ENCODE measurements at places on chromosomes 5 and 9. TPM values are rescaled to one million over a fixed set of nuclear protein-coding genes. Genes with fewer than 3 reads are reported as not detected.

C9orf43 gene
- 2.3 TPM for total RNA-seq

DNA sequence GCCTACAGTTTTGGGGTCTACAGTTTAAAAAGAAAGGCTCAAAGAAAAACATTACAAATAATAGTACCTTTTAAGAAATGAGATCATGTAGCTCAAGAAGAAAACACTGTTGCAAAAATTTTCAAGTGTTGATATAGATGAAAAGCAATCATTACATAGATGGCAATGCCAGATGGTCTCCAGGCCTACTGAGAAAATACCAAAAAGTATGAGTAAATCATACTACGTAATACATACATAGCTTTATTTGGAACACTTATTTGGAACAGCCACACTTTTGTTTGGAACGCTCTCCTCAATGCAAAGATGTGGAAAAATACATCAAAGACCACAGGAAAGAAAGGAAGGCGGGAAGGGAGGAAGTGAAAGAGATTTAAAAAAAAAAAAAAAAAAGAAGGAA is 44.1 kb downstream of the MARCHF11 start:
- DNase-seq, result no peak
- H3K4me3 ChIP-seq, result no peak overlapping the region
- H3K36me3 ChIP-seq, result no peaks in the 10 kb centered on the region
- H3K27me3 ChIP-seq, result no peaks in the 10 kb centered on the region

- no peak overlapping the region for H3K4me3 ChIP-seq
- no peaks in the 10 kb centered on the region for H3K4me1 ChIP-seq
- no peaks in the 10 kb centered on the region for H3K27me3 ChIP-seq
- no peaks in the 10 kb centered on the region for H3K36me3 ChIP-seq
These were observed 868.0 kb upstream of the CTNND2 start for GRCh38 chr5:12772276-12772675.

- no peaks in the 10 kb centered on the region for H3K36me3 ChIP-seq
- no peaks in the 10 kb centered on the region for H3K27me3 ChIP-seq
- peaks cover 15% of the 10 kb centered on the region for H3K4me1 ChIP-seq
- H3K4me3 ChIP-seq, result no peak overlapping the region
- H3K27ac ChIP-seq, result no peak overlapping the region
These were observed 30.3 kb downstream of the FAM240B start for GRCh38 chr9:38689678-38690077.

PBX3 gene
- total RNA-seq, result 293 TPM

CDC42SE2 gene
- total RNA-seq, result 14.1 TPM

RNF183 gene
- 0.06 TPM for total RNA-seq

DNA sequence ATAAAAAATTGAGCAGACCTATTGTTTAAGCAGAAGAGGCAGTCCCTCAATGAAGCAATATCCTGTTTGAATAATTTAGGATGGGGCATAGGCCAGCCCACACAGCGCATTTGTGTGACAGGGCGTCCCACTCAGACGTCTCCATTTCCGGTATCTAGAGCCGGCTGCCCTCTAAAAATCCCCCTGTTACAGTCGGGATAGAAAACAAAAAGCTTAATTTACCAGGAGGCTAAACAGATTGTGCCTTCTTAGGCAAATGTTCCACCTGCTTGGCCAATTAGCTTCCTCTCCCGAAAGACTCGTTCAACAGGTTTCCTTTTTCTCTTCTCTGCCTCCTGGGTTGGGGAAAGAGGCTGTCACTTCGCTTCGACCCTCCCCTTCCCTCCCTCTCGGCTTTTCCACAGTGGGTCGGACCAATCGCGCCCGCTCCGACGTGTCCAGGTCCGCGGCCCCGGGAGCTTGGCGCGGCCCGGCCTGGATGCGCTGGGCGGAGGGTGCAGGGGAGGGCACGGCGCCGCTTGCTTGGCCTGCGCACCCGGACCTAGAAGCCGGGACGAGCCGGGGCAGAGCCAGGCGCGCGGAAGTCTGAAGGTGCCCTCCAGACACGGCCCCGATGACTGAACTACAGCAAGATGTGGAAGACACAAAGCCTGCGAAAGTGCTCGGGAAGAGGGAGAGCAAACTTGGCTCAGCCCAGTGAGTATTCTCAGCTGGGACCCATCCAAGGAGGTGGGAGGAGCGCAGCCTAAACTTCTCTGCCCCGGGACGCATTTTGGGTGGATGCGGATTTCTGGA is at the start of gene GRAMD2B:
Gene GRAMD2B (plus strand): TSS at position 416 of the 795 bp plus-strand sequence. CDS start 198 bp downstream, at position 614.
- H3K36me3 ChIP-seq, result no peaks in the 10 kb centered on the region
- DNase-seq, result peak; percentile 93
- peak within 1 kb of the TSS; percentile 58 for H3K27ac ChIP-seq
- peak within 1 kb of the TSS; percentile 54 for H3K4me3 ChIP-seq
- H3K4me1 ChIP-seq, result peaks cover 6% of the 10 kb centered on the region

GRCh38 chr9:27117489-27118135 is 8.6 kb downstream of the TEK start:
- no peak overlapping the region for H3K4me3 ChIP-seq
- H3K27me3 ChIP-seq, result no peaks in the 10 kb centered on the region
- DNase-seq, result peak; percentile 72

GRCh38 chr5:156019571-156020180 is 307.3 kb upstream of the SGCD start:
- no peaks in the 10 kb centered on the region for H3K4me1 ChIP-seq
- no peak for DNase-seq
- no peak overlapping the region for H3K4me3 ChIP-seq
- no peaks in the 10 kb centered on the region for H3K36me3 ChIP-seq
- no peak overlapping the region for H3K27ac ChIP-seq
- H3K27me3 ChIP-seq, result no peaks in the 10 kb centered on the region

DNA sequence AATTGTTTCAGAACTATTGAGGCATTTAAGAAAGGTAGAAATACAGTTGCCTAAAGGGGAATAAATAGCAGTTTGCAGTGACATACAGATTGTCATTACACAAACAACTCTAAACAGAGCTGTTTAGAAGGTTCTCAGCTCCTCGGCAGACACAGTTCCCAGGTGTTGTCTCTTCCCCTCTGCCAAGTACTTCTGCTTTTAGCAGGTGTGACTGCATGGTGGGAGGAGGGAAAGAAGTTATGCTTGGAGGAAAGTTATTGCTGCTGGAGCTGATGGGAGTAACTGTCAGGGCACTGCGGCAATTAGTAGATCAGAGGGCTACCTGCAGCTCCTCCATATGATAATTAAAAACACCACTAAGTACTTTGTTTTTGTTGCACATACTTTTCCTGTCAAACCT is 14.5 kb downstream of the EDIL3 start:
- H3K4me3 ChIP-seq, result no peak overlapping the region
- H3K4me1 ChIP-seq, result no peaks in the 10 kb centered on the region
- no peaks in the 10 kb centered on the region for H3K36me3 ChIP-seq
- no peak for DNase-seq
- no peak overlapping the region for H3K27ac ChIP-seq

GRCh38 chr5:17412760-17413671 is 85.0 kb upstream of the TAF11L2 start:
- H3K27me3 ChIP-seq, result no peaks in the 10 kb centered on the region
- no peaks in the 10 kb centered on the region for H3K36me3 ChIP-seq
- no peak overlapping the region for H3K27ac ChIP-seq

DNA sequence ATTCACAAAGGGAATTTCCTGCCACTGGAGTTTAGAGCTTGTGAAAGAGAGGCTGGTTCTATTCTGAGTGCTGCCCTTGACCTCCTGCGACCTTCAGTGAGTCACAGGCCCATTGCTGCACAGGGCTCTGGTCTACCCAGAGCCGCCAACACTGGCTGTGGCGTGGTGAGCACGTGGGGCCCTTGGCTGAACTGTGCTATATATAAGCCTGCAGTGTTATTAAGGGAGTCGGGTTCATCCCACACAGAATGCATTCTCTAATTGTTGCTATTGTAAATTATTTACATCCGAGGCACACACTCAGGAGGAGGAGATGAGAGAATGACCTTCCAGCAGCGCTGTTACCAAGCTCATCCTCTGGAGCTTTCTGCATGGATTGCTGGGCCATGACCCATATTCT is 47.1 kb downstream of the BRINP1 start:
- no peaks in the 10 kb centered on the region for H3K36me3 ChIP-seq
- no peak overlapping the region for H3K4me3 ChIP-seq
- no peaks in the 10 kb centered on the region for H3K27me3 ChIP-seq
- H3K27ac ChIP-seq, result peak overlapping the region; percentile 67
- H3K4me1 ChIP-seq, result peaks cover 13% of the 10 kb centered on the region
- peak; percentile 74 for DNase-seq

DNA sequence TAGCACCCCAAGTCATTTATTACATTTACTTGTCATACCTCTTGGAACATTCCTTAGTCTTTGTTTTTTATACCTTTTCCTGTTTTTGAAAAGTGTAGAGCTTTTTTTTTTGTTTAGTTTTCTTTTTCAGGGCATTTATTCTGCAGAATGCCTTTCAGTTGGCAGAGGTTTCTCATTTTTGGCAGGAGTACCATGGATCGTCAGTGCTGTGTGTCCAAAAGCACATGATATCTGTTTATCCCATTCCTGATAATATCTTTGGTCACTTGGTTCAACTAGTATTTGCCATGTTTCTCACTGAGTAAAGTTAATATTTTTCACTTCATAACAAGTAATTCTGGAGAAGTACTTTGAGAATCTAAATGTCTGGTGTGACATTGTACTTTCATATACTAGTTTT is 10.7 kb downstream of the OGN start:
- DNase-seq, result no peak
- H3K4me1 ChIP-seq, result no peaks in the 10 kb centered on the region
- H3K4me3 ChIP-seq, result no peak overlapping the region
- H3K27me3 ChIP-seq, result no peaks in the 10 kb centered on the region
- no peaks in the 10 kb centered on the region for H3K36me3 ChIP-seq

DNA sequence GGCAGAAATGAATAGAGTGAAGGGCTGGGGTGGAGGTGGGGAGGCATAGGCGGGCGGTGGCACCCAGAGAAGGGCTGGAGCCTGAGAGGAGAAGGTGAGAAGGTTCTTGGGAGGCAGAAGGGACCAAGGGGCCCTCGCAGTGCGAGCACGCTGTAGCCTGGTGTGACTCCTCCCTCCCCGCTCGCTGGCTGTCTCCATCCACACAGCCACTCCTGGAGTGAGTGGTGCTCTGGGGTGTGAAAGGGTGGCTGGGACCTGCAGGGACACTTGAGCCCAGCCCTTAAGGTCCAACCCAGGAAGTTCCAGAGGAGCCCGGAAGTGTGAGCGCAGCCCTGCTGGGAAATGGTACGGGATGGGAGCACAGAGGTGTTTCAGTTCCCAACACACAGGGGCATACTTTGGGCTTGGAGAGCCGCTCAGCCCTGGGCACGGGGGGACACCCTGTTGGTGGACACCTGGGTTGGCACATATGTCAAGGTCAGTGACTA is 9.3 kb upstream of the SCGB3A1 start:
- no peaks in the 10 kb centered on the region for H3K4me1 ChIP-seq
- no peak for DNase-seq
- H3K27ac ChIP-seq, result no peak overlapping the region
- no peaks in the 10 kb centered on the region for H3K36me3 ChIP-seq
- H3K4me3 ChIP-seq, result no peak overlapping the region

GPR150 gene
- total RNA-seq, result 0.57 TPM

- no peak for DNase-seq
- peaks cover 1% of the 10 kb centered on the region for H3K4me1 ChIP-seq
- H3K36me3 ChIP-seq, result no peaks in the 10 kb centered on the region
- H3K27ac ChIP-seq, result no peak overlapping the region
- H3K27me3 ChIP-seq, result no peaks in the 10 kb centered on the region
These were observed 7.6 kb downstream of the TTC39B start for GRCh38 chr9:15299374-15299939.

WDR38 gene
- total RNA-seq, result not detected

POU5F2 gene
- 0.35 TPM for total RNA-seq

DNA sequence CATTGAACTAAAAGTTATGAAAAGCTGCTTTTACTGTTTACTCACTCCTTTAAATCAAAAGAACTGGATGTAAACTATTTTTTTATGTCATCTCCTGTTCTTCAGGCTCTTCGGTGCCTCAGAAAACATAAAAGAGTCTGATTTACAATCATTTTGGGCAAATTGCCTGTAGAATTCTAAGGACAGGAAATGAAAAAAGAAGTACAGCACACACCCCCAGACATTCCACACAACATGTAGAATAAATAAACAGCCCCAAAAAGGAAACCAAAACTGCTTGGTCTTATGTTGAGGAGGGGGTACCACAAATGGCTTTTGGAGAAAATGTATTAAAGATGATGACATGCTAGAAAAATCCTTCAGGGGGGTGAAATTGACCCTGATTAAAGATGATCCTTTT is 57.2 kb downstream of the ITGA1 start:
- H3K4me1 ChIP-seq, result no peaks in the 10 kb centered on the region
- no peak for DNase-seq
- H3K27me3 ChIP-seq, result no peaks in the 10 kb centered on the region
- no peak overlapping the region for H3K27ac ChIP-seq
- H3K36me3 ChIP-seq, result no peaks in the 10 kb centered on the region
- H3K4me3 ChIP-seq, result no peak overlapping the region

GRCh38 chr5:178207183-178207916 is 3.0 kb downstream of the HNRNPAB start:
- H3K36me3 ChIP-seq, result peaks cover 60% of the 10 kb centered on the region
- H3K4me3 ChIP-seq, result no peak overlapping the region
- DNase-seq, result no peak
- H3K27ac ChIP-seq, result peak overlapping the region; percentile 58

DNA sequence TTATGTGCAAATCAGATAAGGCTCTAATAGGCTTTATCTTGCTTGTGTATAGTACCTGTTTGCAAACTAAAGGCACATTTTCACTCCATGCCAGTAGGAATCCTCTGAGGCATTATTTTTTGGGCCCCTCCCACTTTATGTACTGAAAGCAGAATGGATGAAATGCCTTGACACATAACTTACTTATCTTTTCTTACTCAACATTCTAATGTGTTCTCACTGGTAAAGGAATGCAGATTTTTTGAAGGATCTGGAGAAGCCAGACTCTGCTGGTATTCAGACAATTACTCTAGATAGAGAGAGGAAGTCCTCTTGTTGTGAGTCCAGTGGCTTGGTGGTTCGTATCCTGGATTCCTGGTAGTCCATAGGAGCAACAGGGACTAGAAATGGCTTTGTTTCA is 336.7 kb downstream of the CCDC171 start:
- no peak overlapping the region for H3K4me3 ChIP-seq
- DNase-seq, result peak; percentile 86
- no peaks in the 10 kb centered on the region for H3K27me3 ChIP-seq

DNA sequence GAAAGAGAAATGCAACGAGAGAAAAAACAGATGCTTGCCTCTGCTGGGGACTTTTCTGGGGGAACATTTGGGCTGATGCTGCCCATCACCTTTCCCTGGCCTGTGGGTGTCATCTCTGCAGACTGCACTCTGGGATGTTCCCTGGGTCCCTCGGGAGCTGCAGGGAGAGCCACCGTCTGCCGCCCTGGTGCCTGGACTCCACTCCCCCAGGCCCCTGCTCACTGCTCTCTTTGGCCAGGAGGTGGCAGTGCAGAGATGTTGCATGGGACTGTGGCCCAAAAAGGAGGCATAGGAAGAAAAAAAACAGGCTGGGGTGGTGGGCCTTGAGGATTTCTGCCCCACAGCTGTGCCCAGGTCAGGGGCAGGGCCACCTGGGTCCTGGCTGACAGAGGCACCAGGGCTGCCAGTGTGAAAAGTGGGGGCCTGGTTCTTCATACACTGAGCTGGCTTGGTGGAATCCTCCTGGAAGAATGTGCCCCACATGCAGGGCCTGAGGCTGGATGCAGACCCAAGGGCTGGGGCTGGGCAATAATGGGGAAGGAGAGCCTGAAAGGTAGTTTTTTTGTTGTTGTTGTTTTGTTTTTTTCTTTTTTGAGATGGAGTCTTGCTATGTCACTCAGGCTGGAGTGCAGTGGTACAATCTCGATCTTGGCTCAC is 353.6 kb downstream of the SLIT3 start:
- peaks cover 31% of the 10 kb centered on the region for H3K4me1 ChIP-seq
- no peaks in the 10 kb centered on the region for H3K36me3 ChIP-seq
- no peaks in the 10 kb centered on the region for H3K27me3 ChIP-seq
- no peak overlapping the region for H3K27ac ChIP-seq

Data from cardiac muscle cell (in vitro differentiated cells and primary cell).